Smooth muscle cell of the brain vasculature (primary cell): ENCODE measurements at places on chromosomes 11 and 22.

DNA sequence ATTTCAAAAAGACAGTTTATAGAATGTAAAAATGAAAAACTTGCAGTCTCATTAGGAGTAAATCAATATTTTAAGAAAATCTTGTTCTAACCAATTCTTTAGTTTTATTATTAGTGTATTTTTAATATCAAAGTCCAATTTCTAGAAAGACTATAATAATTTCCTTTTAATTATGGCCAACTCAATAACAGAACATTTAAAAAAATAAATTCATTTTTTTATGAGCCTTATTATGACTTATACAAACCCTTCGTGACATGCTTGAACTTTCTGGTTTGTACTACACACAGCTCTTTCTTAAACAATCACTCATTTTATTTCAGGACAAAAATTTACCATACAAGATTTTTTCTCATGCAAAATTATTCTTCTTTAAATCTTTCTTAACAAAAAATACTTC is 11.7 kb upstream of the MRGPRE start:
- DNase-seq, result no peak

GRCh38 chr22:46077669-46078099 is 72.6 kb upstream of the PPARA start:
- no peak for DNase-seq

- no peak for DNase-seq
Observed at GRCh38 chr11:108927791-108928545, 263.1 kb downstream of the DDX10 start.

GRCh38 chr11:73308003-73308960 is at the start of gene ARHGEF17:
Gene ARHGEF17, plus strand, starts transcription at chr11:73308276. Its CDS starts 363 bp downstream, at chr11:73308639.
- no peak for DNase-seq

- no peak for DNase-seq
Observed at GRCh38 chr22:23315341-23315917, 135.1 kb downstream of the BCR start.

- DNase-seq, result no peak
Observed at GRCh38 chr11:35796562-35796961, 134.0 kb downstream of the TRIM44 start.

- DNase-seq, result no peak
Observed at GRCh38 chr11:95076981-95077380, 10.3 kb downstream of the SRSF8 start.

GRCh38 chr11:29634244-29634643 is 382.6 kb downstream of the KCNA4 start:
- DNase-seq, result no peak

GRCh38 chr11:30585125-30585891 is 845 bp downstream of the MPPED2 start:
- DNase-seq, result no peak

- no peak for DNase-seq
Observed at GRCh38 chr11:65425105-65425970, 2.7 kb downstream of the NEAT1 start.

DNA sequence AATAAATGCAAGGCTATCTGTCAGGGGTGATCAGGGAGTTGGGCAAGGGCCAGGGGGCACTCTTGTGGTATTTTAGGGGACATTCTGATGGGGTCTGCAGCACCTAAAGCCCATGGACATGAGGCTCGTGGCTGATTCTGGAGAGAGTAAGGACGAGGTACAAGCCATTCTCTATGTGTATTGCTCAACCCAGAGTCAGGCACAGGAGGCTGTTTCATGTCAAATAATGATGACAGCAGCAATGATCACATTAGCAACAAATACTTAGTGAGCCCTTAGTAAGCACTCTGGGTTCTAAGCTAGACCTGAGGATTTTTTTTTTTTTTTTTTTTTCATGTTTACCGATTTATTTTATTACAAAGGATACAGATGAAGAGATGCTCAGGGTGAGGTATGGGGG is 83.5 kb upstream of the THY1 start:
- DNase-seq, result no peak

GRCh38 chr11:14189874-14190273 is 169.1 kb downstream of the RRAS2 start:
- DNase-seq, result no peak

DNA sequence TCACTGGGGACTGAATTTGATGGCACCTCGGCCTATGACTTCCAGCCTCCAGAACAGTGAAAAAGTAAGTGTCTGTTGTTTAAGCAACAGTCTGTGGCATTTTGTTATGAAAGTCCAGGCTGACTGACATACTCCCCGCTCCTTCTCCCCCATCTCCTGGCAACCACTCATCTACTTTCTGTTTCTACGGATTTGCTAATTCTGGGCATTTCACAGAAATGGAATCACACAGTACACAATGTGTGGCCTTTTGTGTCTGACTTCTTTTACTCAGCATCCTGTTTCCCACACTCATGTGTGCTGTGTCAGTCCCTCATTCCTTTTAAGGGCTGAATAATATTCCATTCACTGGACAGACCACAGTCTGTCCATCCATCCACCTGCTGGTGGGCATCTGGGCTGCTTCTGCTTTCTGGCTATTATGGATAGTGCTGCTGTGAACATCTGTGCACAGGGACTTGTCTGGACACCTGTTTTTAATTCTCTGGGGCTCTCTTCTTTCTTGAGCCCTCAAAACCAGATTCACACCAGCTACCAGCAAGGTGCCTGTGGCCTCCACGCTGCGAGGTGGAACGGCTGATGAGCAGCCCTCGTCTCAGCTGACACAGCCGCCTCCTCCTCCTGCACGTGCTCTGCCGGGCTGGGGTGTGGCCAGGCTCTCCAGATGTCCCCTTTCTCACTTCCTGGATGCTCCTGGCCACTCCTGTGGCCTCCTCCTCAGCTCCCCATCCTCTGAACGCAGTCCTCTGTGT is 333.1 kb downstream of the CTTN start:
- no peak for DNase-seq

GRCh38 chr22:23542933-23543332 is 37.2 kb downstream of the IGLL1 start:
- no peak for DNase-seq

GRCh38 chr11:117910525-117910924 is 18.7 kb downstream of the TMPRSS13 start:
- DNase-seq, result no peak

DNA sequence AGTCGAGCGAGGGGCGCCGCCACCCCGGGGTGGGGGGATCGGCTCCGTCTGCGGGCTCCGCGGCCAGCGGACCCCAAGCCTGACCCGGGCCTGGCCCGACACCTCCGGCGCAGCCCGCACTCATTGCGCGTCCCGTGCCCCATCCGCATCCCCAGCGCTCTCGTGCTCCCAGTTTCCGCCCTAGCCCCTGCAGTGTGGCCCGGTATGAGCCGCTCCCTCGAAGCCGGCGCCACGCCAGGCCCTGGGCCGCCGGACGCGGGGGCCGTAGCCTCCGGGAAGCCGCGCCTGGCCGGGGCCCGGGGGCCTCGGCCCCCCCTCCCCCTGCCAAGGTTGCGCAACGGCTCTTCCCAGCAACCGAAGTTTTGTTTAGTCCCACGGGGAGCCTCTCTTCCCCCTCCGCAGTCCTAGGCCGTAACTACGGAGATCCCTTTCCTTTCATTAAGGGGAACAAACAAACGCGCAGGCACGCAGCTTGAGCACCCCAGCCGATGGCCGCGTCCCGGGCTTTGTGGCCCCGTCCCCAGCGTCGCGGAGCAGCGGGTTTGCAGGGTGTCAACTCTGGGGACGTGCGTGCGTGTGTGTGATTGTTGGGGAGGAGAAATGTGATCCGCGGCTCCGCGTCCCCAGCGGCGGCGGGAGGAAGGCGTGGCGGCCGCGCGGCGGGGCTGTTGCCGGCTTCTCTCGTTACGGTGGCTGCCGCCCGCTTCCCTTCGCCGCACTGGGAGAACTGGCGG is 883 bp downstream of the HIPK3 start:
- DNase-seq, result peak; percentile 62

DNA sequence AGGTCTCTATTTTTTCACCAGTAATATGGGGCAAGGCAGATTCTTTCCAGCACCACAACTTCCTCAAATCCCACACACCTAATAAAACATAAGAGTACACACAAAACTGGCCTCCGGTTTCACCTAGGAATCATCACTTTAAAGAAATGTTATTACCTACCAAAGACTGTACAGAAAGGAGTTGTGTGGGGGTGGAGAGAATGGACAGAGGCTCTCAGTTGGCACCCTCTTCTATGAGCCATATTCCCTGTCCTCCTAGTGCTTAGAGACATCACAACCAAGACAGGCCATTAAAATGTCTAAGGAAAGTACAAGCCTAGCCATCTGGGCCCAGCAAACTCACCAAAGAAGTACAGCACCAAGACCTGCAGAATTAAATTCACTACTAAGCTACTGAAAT is 56.1 kb downstream of the RBFOX2 start:
- no peak for DNase-seq

- DNase-seq, result no peak
Observed at GRCh38 chr11:27304514-27304913, 58.5 kb downstream of the CCDC34 start.

DNA sequence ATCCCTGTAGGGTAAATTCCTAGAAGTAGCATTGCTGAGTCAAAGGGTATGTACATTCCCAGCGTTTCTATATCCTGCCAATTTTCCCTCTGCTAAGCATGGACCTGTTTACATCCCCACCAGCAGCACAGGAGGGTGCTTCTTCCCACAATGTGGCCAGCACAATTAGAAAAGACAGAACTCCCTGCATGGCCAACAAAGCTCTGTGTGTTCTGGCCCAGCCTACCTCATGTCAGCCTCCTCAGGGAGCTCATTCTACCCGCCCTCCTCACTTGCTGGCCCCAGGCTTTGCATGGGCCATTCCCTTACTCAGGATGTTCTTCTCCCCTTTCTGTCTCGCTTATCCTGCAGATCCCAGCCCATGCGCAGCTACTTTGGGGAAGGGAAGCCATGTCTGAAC is 186.1 kb downstream of the DSCAML1 start:
- no peak for DNase-seq

DNA sequence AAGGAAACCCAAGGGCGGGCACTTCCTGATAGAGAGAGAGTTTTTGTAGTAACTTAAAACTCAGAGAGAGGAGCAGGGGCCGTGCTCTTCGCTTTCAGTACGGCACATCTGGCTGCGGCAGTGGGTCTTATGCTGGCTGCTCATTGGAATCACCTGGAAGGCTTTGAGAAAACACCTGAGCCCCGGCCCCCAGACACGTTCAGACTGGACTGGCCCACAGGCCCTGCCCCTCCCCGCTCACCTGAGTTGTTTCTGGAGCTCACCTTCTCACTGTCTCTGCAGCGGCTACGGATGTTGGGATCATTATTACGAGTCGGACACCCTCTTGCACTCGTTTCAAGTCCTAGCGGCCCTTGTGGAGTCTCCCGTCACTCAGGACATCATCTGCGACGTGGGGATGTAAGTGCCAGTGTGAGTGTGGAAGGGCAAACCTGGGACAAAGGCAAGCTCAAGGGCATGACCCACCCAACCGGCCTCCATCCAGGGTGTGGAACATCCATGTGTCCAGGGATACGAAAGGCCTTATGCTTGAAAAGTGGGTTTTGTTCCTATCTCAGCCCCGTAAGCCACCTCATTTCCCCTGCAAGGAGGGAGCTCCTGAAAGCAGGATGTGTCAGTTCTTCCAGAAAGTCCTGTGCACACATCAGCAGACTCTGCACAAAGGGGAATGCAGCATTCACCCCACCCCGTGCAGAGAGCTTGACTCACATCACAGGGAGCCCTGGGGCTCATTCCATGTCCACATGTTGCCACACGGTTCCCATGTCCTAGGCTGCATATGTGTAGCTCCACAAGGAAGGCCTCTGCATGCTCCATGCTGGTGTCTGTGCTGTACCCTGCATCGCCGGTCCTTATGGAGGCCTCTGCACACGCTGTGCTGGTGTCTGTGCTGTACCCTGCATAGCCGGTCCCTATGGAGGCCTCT is 5.4 kb downstream of the NADSYN1 start:
- DNase-seq, result no peak

DNA sequence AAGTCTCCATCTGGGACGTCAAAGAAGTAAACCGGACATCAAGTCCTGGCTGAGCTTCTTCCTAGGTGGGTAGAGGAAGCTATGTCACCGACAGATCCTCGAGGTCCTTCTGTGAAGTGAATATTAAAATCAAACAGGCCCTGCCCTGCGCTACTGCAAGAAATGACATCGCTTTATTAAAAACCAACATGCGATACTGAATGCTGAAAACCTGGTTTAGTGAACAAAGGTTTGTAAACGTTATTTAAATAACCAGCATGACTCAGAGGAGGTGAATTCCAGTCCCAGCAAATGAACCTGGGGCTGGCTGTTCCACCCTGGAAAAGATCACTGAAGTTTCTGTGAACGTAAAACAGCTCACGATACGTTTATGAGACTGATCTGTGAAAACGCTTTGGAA is 645 bp downstream of the RTCB start:
- no peak for DNase-seq

DNA sequence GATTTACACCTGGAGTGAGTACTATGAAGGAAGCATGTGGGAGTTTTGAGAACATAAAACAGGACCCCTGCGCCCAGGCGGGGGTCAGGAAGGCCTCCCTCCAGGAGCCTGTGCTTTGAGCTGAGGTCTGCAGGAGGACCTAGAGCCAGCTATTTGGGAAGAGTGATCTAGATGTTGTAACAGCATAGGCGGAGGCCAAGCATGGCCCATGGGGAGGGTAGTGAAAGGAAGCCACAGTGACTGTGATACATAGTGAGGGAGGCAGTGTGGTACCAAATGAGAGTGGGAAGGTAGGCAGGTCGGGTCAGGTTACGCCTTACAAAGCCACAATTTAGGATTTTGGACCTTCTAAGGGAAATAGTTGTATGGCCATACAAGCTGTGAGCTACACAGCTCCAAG is 147.5 kb downstream of the PARVA start:
- DNase-seq, result no peak

DNA sequence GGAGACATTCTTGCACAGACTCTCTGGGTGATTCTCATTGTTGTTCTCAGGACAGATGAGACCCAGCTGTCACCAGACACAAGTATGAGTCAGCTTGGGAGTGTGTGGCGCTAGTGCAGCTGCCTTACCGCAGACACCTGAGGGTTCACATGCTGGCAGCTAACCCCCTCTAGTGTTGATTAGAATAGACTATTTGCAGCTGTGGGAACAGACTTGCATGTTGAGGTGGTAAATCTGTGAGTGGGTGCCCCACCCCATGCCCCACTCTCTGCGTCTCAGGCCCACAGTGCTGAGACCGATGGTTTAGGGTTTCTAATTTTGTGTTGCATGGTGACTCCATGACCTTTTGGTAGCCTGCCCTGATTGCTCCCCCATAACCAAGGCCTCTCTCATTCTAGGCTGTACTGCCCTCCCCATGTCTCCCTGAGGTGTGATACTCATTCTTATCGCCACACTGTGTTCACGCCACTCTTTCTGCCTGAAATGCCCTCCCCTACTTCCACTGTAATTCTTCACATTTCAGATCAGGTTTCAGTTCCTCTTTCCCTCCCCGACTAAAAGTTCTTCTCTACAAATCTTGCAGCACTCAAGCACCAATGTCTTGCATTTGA is 73.7 kb upstream of the KIRREL3 start:
- no peak for DNase-seq
